ENCODE measurements at places on chromosomes 4 and X.

- no peak for DNase-seq
Observed at GRCh38 chr4:169956091-169956843, 69.9 kb downstream of the MFAP3L start.

GRCh38 chr4:186296481-186296880 lies 30.5 kb downstream of the F11 start:
- no peak for DNase-seq

DNA sequence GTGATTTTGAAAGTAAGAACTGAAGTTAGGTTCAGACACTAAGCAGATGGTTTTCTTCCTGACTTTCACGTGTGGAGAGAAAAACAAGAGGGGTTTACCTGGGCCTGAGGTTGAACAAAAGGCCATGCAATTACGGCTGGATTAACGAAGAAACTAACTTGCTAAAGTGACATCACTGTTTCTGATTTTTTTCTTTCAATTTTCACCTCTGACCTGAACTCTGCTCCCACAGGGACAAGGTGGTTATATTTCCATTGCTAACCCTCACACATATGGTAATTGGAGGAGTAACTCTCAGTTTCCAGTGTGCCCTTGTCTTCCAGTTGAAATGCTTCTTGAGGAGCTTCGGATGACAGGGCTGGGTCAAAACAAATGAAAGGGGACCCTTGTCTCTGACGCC lies 38.0 kb downstream of the MSN start:
- DNase-seq = no peak

GRCh38 chrX:65837875-65838549 lies 170.6 kb downstream of the MSN start:
- DNase-seq = no peak

GRCh38 chr4:82469791-82470345 lies 39.5 kb downstream of the ENOPH1 start:
- DNase-seq = no peak

DNA sequence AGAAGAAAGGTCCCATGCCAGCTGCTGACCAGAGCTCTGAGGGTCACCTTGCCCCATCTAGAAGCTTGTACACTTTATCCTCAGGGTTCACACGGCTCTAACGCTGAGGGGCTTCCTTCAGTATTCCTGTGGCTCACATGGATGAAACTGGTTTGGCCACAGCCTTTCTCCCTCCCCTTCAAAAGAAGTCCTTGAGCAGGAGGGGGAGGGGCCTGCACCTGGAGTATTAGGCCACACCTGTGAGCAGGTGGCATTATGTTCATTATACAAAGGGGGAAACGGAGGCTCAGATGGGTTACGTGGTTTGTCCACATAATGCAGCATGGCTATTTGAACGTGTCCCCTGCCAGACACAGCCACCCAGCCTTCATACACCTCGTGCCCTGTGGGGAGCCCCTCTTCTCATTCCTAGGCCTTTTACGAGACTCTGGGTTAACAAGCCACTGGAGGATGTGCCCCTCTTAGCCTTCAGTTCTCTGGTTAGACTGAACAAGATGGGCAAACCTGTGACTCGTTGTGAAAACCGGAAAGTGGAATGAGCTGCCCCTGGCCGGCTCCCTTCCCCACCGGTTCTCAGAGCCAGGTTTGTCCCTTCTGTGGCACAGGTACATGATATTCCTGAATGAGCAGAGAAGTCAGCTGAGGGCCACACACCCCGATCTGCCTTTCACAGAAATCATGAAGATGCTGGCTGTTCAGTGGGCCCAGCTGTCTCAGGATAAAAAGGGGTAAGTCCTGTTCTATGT lies 27.2 kb upstream of the JAKMIP1 start:
- no peak for DNase-seq

- DNase-seq = no peak
Observed at GRCh38 chr4:186008057-186008456, 60.9 kb upstream of the TLR3 start.

- DNase-seq = no peak
Observed at GRCh38 chr4:152515678-152516077, 20.2 kb downstream of the FBXW7 start.

GRCh38 chrX:48834383-48834709 lies 1.1 kb downstream of the PCSK1N start:
- no peak for DNase-seq

- no peak for DNase-seq
Observed at GRCh38 chr4:67713529-67714247, 12.7 kb upstream of the UBA6 start.

DNA sequence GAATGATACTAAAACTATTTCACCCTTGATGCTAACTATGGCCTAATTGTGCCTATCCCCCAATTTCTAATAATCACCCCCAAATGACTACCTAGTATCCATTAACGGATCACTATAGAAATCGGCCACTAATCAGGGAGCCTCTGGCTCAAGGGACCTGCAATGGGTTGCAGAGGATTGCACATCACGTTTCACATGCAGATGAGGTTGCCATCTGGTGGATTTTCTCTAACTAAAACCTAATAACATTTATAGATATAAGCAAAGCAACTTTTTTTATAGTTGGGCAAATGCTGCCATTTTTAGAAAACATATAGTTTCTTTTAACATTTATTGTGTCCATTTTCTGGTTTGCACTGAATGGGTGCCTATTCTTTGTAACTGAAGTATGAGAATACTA lies 28.3 kb upstream of the ALG13 start:
- no peak for DNase-seq

GRCh38 chr4:3261411-3262207 lies 12.7 kb downstream of the MSANTD1 start:
- no peak for DNase-seq

- no peak for DNase-seq
Observed at GRCh38 chr4:185820146-185821028, 8.4 kb upstream of the SORBS2 start.

GRCh38 chrX:132461886-132462285 lies 27.0 kb downstream of the MBNL3 start:
- DNase-seq = no peak

DNA sequence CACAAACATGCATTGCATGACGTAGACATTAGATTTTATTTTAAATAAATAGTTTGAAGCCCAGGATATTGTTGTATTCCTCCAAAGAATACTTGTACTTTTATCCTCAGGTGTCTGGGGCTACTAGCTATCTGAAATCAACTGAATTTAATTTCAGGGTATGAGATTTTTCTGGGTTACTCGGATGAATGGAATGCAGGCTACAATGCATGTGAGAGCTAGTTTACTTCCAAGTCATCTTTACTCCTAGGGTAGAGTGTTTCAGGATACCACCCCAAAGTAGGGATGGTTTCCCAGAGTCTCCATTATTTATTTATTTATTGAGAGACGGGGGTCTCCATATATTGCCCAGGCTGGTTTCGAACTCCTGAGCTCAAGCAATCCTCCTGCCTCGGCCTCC lies 66.4 kb downstream of the HPRT1 start:
- no peak for DNase-seq

DNA sequence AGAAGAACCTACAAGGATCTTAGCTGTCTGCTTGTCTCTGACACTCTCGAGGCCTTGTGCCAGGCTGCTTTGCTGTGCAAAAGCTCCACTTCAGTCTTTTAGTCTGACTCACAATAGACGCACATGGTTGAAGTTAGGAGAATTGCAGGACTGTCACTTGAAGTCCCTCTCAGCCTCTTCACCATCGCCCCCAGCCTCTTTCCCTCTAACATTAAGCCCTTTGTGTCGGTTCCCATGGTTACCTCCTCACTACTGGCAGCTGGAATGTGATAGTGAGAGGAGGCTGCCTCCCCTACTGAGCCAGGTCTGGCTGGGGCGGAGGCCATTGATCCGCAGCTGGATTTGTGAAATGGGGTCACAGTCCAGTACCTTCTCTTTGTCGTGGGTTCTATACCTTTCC lies 201.8 kb downstream of the SOWAHB start:
- DNase-seq = no peak

DNA sequence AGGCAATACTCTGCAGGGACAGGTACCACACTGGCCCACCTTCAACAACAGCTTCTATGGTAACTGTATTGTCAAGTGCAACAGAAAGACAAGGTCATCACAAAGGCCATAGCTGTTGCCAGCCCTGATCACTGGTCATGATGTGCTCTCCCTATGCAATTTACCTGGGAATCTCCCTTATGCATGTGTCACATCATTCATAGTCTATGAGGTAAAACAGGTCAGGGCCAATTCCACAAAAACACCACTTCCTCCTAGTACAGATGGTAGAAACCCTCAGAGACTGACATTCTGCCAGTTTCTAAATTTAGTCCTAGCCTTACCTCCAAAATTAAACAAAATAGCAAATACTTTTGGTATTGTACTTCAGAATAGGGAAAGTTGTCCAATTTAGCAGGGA lies 132.8 kb downstream of the MGST2 start:
- no peak for DNase-seq

DNA sequence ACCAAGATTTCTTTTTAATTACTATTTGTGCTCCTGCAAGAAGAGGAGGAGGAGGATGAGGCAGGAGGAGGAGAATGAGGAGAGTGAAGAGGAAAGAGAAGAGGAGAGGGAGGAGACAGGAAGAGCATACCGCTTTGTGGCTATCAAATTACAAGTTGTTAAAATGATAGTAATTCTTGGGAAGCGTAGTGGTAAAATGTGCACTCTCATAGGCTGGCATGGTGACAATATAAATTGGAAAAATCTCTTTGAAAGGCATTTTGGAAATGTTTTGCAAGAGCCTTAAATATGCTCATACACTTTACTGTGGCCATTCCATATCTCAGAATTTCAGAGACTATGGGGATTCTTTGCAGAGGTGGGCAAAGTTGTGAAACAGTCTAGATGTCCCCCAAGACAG lies 53.2 kb downstream of the MXRA5 start:
- no peak for DNase-seq

DNA sequence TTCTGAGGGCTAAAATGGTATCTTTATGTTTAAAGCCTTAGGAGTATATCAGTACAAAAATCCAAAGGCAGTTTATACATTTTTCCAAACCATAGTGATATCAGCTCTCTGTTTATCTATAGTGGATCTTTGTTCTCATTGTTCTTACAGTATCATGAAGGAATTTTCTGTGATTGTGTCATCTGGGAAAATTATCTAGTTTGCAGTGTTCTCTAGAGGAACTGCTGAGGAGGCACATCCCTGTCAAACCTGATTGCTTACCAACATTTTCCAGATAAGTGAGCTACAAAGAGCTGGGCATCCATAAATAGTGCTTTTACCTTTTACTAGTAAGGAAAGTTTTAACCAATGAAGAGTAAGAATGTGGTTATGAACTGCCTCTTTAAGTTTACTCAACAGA lies 44.9 kb upstream of the SLC25A31 start:
- DNase-seq = no peak

DNA sequence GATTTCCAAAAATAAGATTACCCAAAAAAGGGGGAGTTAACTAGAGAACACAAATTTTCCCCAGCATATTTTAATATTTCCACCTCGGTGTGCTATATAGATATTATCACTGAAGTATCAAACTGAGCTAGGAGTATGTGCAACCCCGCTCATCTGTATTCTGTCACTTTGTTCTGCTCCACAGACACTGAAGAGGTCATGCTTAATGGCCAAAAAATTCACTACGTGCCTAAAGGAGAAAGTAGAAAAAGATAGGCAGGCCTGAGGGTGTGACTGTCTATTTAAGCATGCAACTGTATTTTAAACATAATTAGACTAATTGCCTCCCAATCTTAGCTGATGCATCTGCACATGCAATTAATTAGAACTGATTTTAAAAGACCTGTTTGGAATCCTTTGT lies 24.5 kb downstream of the SH3RF1 start:
- DNase-seq = no peak

- no peak for DNase-seq
Observed at GRCh38 chrX:63744850-63745394, 40.1 kb downstream of the ARHGEF9 start.

GRCh38 chr4:163736876-163737275 lies 242.4 kb downstream of the TMA16 start:
- DNase-seq = no peak

- DNase-seq = no peak
Observed at GRCh38 chr4:56414135-56414670, 21.2 kb downstream of the PPAT start.

- DNase-seq = no peak
Observed at GRCh38 chr4:23779839-23780238, 110.0 kb downstream of the PPARGC1A start.

DNA sequence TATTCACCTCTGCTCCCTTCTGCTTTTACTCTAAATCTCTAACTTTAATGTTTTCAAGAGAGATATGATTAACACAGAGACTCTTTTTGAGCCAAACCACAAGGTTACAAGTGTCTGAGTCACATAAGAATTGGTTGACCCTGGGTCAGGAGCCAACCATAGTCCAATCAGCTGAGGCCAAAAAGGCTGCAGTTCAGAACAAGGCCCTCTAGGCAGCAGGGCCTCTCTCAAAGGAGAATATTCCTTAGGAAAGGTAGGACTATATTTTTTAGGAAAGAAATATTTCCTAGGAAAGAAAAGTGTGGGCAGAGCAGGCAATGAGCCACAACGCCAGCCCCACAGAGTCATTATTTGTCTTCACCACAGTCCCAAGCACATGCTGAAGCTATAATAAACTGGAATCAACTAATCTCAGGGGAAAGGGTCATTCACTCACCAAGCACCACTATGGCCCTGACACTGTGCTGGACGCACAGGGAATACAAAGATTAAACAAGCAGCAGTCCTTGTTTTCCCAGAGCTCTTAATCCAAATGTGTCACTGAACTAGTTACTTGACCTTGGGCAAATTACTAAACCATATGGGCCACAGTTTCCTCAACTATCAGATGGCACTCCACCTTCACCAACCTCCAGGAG lies 2.2 kb downstream of the ATP8A1 start:
- DNase-seq = no peak

GRCh38 chrX:54529151-54529550 lies 868 bp upstream of the GNL3L start:
- no peak for DNase-seq

DNA sequence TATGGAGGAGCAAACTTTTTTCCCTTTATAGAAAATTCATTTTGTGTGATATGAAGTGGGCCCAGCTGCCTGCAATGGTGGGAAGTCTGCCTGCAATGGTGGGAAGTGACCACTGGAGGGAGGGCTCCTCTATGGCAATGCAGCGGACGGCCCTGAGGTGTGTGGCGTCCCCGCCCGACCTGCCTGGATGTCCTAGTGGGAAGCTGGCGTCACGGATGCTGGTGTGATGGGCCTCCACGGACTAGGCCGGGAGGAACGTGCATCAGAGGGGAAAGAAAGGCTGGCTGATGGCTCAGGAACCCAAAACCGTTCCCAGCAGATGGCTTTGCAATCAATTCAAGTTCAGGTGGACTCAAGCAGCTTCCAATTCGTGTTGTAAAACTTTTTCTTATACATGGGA lies 177.9 kb downstream of the AFAP1 start:
- DNase-seq = peak; percentile 31

- DNase-seq = no peak
Observed at GRCh38 chr4:147928400-147928799, 196.5 kb downstream of the ARHGAP10 start.

GRCh38 chrX:3771766-3772165 lies 58.3 kb upstream of the PRKX start:
- no peak for DNase-seq

Data from stimulated activated CD4-positive, alpha-beta T cell treated with anti-CD3 and anti-CD28 coated beads, Interleukin-2, amount 100 ng/mL, for 4 hours (primary cell).